Stimulated activated CD4-positive, alpha-beta T cell treated with anti-CD3 and anti-CD28 coated beads, TNF-alpha, amount 100 ng/mL, for 4 hours (primary cell): ENCODE measurements at places on chromosomes 5 and 9.

GRCh38 chr5:142814122-142814521 is 43.9 kb downstream of the ARHGAP26 start:
- no peak for DNase-seq

GRCh38 chr9:101014566-101014965 is 14.0 kb upstream of the PLPPR1 start:
- no peak for DNase-seq

GRCh38 chr5:160054831-160055230 is 45.9 kb downstream of the TTC1 start:
- DNase-seq: no peak

- DNase-seq: no peak
Observed at GRCh38 chr9:130260816-130261765, 4.5 kb upstream of the HMCN2 start.

DNA sequence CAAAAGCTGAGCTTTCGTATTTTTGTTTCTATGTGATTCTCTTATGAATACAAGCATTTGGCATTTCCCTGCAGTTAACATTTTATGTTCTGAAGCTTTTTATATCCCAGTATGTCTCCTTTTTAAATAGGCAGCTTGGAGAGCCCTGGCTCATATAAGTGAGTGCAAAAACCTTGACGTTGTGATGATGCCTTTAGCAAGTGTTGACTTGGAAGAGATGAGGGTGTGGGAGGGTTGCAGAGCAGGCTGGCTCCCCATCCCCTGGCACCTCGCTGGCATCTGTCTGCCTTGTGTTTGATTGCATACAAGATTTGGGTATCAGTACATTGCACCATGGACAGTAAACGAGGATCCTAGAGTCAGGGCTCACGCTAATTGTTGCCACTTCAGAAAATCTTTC is 42.1 kb upstream of the DIRAS2 start:
- DNase-seq: no peak

- no peak for DNase-seq
Observed at GRCh38 chr5:124878583-124879342, 132.3 kb upstream of the ZNF608 start.

DNA sequence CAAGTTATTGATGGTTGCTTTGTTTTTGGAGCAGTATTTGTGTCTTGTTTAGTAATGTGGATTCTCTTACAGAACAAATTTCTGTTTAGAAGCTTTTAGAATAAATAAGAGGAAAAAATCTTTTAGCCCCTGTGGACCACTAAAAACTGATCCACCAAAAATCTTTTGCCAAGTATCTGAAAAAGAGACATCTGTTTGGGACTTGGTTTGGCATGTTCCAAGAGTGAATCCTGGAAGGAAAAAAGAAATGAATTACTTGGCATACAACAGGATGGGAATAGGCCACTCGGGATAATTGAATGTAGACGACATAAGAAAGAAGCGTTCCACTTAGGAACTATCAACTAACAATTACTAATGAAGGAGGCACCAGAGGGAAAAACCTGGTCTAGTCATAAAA is 1350.1 kb upstream of the C9orf72 start:
- no peak for DNase-seq

DNA sequence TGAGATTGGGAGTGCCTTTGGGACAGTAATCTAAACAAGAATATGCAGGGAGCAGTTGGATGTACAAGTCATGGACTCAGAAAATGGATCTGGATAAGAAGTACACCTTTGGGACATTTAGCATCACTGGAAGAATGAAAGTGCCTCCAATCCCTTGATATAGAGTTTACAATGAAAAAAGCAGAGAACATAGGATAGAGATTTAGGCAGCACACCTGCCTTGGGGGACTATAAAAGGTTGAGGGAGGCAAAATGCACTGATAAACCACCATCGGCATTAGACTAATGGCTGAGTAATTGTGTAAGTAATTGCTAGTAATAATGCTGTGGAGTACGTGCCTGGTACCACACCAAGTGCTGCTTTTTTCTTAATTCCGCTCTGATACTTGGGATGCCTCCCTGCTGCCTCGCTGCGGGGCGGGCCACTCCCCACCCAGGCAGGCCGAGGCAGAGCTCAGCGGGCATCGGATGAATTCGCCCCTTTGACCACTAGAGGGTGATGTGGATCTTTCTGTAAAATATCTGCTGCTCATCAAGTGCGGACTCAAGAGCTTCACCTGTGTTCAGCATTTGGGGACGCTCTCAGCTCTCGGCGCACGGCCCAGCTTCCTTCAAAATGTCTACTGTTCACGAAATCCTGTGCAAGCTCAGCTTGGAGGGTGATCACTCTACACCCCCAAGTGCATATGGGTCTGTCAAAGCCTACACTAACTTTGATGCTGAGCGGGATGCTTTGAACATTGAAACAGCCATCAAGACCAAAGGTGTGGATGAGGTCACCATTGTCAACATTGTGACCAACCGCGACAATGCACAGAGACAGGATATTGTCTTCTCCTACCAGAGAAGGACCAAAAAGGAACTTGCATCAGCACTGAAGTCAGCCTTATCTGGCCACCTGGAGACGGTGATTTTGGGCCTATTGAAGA is 99.9 kb downstream of the ANKRD18B start:
- peak; percentile 42 for DNase-seq

GRCh38 chr9:134558124-134558905 is 83.3 kb upstream of the COL5A1 start:
- DNase-seq: no peak

GRCh38 chr5:9356351-9356825 is 189.5 kb downstream of the SEMA5A start:
- no peak for DNase-seq

DNA sequence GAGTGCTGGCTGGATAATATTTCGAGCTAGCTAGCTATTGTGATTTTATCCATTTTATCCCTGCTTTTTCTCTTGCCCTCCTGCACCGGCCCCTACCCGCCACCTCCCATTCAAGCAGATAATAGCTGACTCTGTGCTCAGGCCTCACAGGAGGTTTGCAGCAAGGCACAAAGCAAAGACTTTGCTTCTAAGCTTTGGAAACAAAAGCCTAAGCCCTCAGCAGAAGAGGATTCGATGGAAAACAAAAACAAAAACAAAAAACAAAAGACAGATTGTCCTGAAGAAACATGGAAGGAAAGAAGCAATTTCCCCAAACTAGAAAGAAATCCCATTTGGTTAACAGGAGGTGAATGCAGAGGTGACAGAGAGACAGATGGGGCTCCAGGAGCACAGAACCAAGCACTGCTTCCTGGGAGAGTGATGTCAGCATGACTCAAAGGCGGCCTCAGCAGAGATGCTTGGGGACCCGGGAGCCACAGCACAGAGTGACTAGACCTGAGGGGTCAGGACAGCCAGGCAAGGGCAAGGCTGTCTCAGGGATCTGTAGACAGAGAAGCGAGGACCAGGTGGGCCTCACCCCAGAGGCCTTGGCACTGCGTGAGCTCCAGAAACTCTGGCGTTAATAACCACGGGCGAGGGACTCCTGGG is 28.4 kb downstream of the MTX3 start:
- DNase-seq: no peak

DNA sequence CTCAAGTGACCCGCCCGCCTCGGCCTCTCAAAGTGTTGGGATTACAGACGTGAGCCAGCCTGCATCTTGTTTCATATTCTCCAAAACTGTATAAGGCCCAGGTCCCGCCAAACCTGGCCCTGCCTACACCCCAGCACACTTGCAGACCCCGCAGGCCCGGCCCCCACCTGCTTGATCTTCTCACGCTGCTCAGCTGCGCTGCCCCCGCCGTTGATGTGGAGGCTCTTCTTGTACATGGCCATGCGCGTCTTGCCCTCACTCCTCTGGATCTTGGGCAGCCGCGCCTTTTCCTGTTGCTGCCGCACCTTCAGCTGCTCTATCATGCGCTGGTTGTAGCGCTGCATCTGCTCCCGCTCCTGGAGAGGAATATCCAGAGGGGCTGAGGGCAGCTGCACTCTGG is 49.0 kb upstream of the FBXW11 start:
- DNase-seq: no peak

- DNase-seq: no peak
Observed at GRCh38 chr5:56123531-56124243, 109.4 kb downstream of the ANKRD55 start.

DNA sequence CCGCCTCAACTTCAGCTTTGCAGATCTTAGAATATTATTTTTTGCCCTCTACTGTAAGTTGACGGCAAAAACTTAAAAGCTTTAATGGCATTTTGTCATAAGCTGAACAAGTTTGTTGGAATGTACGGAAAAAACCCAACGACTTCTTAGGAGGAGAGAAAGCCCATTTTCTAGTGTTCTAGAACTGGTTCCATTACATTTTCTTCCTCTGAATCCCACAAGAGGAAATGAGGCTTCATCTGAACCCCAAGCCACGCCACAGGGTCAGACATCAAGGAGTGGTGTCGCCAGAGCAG is 113.7 kb downstream of the LHFPL2 start:
- DNase-seq: no peak

- DNase-seq: no peak
Observed at GRCh38 chr5:64166201-64166959, 737 bp downstream of the RNF180 start.

GRCh38 chr5:59036274-59036961 is 453.5 kb downstream of the RAB3C start:
- no peak for DNase-seq

GRCh38 chr5:127702926-127703561 is at the start of gene CCDC192:
Gene CCDC192 (plus strand): TSS chr5:127703391. CDS start chr5:127703446, 55 bp downstream.
- no peak for DNase-seq

- DNase-seq: no peak
Observed at GRCh38 chr5:111704452-111705085, 52.4 kb downstream of the NREP start.

- no peak for DNase-seq
Observed at GRCh38 chr5:161744276-161744675, 58.8 kb downstream of the GABRA6 start.

DNA sequence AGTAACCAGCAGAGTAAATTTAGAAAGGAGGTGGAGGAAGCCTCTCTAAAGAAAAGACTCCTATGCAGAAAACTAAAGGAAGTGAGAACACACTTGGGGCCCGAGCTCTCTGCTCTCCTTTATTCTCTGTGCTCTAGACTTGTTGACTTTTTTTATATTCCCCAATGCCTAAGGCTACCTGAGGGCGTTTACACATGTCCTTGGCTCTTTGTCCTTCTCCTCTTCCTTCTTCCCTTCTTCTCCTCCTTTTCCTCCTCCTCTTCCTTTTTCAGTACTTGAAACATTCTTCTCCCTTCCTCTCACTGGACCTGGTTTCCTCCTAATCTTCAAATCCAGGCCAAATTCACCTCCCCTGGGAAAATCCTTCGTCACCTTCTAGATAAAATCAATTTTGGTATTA is 256.4 kb upstream of the TRPC7 start:
- DNase-seq: no peak

DNA sequence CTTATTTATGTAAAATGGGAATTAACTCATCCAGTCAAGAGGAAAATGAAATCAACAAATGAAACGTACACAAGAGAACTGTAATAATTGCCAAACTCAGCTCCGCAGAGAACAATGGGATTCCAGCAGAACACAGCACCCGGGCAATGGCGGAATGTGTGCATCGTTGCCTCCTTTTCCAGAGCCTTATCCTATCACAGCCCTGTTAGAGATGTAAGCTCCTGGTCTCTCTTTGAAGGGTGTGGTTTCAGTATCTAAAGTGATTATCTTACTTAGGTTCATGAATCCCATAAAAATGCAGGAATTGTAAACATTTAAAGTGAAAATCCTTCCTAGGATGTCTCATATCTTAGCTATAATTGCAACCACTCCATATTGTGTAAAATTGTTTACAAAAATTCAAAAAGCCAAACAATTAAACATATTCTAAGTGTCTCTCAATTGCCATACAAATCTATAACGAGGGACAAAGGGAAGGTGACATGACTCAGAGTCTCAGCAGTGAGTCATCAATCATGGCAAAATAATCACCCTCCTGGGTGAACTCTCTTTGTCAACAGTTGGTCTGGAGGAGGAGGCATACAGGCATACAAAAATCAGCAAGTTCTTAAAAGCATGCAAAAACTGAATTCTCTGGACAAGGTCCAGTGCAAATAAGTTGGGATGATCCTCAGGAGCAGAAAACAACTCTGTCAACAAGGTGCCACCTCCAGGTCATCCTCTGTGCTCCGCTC is 22.6 kb downstream of the SEMA5A start:
- no peak for DNase-seq

DNA sequence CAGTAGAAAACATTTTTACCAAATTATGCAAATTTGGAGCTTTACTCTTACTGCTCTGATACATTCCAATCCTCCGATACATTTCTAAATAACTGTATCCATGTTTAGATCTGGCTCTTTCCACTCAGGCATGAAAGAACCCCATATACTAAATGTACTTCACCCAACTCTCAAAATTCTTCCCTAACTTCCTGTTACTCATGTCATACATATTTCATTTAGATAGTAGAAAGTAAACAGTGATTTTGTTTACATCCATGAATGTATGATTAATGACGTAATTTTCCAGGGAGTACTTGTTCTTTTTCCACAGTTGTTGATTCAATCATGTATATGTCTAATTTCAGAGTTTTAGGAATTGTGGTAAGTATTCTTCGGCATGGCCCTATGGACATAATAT is 1426.5 kb upstream of the C9orf72 start:
- no peak for DNase-seq

- DNase-seq: no peak
Observed at GRCh38 chr5:56585999-56586691, 229.2 kb upstream of the MAP3K1 start.

GRCh38 chr9:125996791-125997190 is 249.6 kb downstream of the PBX3 start:
- DNase-seq: no peak

GRCh38 chr9:123127512-123128075 is 94.1 kb downstream of the GPR21 start:
- DNase-seq: no peak

DNA sequence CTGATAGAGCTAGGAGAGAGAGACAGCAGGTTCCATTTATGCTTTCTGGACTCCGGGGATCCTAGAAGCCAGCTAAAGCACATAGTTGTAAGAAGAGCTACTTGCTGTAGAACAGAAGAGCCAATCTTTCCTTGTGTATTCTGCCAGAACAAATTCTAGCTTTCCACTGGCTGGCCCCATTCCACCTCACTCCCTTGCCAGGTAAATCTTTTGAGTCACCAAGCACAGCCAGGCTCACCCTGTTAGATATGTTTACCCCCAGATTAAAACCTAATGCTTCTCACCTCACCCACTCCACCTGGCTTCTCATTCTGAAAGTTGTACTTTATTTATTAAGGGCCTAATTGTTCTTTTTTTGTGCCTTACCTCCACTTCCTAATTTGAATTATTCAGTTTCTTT is 48.9 kb upstream of the CHD1 start:
- DNase-seq: no peak

GRCh38 chr9:96135076-96135752 is 166.8 kb downstream of the HSD17B3 start:
- no peak for DNase-seq

- DNase-seq: no peak
Observed at GRCh38 chr5:2203774-2204173, 321.0 kb upstream of the IRX4 start.

GRCh38 chr5:176862330-176862995 is 36.7 kb downstream of the HK3 start:
- no peak for DNase-seq

DNA sequence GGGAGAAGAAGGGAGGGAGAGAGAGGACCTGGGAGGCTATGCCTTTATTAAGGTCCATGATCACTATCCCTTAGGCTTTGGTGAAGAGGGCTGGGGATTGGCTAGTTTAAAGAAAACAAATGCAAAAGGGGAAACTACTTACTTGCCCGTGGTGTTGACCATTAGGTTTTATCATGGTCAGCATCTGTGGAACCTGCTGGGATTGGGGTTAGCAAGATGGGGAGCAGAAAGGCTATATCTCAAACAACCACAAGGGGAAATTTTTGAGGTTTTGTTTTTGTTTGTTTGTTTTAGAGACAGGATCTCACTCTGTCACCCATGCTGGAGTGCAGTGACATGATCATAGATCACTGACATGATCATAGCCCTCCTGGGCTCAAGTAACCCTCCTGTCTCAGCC is 9.0 kb upstream of the RAD23B start:
- no peak for DNase-seq
